CD4-positive, CD25-positive, alpha-beta regulatory T cell (primary cell): ENCODE measurements at places on chromosomes 11 and 22.

GRCh38 chr11:121630041-121630440, 177.3 kb upstream of the SORL1-AS1 start:
- no peak for DNase-seq

- DNase-seq, result peak; percentile 55
These were observed 17.9 kb downstream of the C1QTNF6 start for GRCh38 chr22:37169947-37170688.

DNA sequence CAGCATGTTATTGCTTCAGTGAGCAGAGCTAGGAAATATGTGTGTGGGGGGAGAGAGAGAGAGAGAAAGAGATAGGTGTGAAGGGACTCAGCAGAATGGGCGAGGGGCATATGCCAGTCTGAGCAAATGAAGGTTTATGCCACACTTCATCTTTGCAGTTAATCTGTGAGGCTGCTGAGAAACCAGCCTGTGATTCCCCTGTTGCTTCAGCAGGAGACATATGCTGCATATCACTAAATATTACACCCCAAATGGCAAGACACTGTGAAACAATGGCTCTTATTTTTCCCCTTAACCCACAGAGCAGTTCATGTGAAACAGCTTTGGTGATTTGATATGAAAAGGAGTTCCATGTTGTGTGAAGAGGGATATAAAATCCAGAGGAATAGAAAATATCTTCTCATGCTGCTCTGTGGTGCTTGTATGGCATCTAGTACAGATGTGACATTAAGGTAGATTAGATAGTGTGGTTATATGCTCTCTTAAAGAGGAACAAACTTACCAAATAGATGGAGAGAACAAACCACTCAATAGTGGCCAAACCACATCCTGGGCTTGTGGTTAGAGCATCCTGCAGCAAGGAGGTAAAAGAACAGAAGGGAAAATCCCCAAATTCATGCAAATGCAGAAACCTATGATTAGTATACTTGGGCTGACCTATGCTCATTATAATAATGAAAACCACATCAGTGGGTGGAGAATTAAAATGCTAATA, 864.2 kb downstream of the FAM181B start:
- peak; percentile 91 for DNase-seq

DNA sequence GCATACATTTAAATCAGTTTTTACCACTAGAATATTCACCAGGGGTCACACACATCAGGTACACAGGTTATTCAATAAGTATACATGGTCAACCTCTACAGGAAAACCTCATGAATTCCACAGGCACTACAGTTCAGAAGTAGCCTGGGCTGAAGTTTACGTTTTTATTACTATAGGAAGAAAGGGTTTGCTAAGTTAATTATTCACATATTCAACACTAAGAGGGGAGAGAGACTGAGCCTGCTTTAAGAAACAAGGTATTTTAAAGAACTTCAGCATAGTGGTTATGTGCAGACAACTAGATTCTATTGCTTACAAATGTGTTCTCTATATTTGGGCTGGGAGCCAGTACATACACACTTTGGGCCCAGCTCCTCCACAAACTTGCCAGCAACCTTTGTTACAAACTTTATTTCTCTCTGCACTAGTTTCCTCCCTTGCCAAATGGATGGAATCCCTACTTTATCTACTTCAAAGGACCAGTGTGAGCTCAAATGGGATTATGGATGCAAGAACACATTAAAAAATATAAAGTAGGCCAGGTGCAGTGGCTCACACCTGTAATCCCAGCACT, 31.9 kb downstream of the IL18BP start:
- no peak for DNase-seq

DNA sequence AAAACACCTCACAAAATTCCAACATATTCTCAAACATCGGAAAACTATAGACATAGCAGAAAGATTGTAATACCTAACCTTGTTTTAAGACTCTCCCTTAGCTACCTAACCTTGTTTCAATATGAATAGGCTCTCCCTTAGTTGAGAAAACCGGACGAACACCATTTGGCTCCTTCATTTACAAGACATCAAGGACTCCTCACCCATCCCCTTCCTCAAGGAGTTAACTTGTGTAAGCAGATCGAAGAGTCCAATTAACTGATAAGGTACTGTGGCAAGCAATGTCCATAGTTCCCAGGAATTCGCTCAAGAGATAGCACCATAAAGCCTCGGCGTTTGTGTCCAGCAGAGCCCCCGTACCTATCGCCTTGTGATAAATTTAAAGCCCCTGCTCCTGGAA, 4.6 kb upstream of the ACRV1 start:
- DNase-seq, result no peak

DNA sequence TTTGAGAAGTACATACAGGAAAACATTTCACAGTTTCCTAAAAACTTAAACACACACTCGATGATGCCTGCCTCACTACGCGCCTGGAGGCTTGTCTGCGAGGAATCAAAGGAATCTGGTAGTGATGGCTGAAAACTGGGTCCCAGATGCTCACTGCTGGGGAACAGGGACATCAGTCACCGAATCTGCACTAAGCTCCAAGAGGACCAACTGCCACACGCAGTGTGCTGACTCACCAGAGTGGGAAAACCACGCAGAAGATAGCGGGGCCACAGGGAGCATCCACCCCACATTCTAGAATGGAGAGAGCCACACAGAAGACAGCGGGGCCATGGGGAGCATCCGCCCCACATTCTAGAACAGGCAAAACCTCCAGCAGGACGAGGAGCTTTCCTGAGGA, 24.3 kb upstream of the MOB2 start:
- no peak for DNase-seq

- DNase-seq, result no peak
These were observed 12.9 kb upstream of the CASTOR1 start for GRCh38 chr22:30301995-30302809.
